GM12891 (cell line): ENCODE measurements at places on chromosomes 3 and 15.

DNA sequence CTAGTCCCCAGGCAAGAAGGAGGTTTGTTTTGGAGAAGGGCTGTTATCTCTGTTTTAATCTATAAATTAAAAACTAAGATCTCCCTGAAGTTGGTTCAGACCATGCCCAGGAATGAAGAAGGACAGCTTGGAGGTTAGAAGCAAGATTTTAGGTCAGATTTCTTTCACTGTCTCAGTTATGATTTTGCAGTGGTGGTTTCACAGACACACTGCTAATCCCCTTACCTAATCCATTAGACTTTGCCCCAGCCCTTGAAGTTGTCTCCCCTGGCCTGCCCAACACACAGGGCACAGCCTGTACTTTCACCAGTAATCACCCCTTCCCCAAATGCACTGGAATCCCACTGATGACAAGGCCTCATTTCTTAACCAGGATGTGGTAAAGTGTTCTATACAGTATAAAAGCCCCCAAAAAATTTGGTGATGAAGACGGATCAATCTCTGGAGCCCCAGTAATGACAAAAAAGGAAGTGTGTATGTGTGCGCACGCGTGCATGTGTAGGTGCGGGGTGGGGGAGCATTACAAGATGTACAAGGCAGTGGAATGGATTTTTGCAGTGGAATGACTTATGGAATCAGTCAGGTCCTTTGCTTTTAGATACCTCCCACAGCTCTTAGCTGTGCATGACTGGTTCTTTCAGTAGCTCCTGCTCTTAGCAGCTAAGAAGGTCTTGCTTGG, 73.1 kb upstream of the TERB2 start:
- DNase-seq = no peak

DNA sequence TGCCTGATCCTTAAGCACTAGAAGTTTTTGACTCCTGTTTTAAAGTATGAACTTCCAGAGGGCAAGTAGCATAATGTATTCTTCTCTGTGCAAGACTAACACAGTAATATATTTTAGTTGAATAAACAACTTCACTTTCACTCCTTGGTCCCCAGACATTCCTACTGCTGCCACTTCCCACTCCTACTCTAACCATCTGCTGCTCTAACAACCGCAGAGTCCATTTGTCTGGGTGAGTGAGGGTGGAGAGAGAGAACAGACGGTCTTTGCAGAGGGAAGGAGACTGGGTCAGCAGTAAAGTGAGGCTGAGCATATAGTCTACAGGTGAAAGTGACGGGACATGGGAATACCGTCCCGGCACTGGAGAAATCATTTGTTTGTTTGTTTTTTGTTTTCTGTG, 301.0 kb upstream of the SLCO3A1 start:
- DNase-seq = no peak

DNA sequence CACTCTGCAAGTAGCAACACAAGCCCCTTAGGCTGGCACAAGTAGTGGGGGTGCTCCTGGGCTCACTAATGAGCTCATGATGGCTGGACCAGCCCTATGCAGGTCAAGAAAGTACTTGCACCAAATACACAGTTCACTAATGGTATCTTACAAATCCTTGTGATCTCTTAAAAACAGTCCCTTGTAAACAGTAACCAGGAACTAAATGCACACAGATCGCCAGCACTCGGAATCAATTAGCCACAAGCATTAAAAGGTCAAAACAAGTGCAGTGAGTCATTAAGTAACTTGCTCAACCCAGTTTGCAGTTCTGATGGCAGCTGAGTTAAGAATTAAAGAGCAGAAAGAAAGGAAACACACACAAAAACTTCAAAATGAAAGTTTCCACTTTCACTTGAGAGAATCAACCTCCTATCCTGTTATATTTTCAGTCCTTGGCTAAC, 43.2 kb downstream of the ARHGEF3 start:
- DNase-seq = peak; percentile 42

GRCh38 chr15:70093481-70094319, 4.0 kb downstream of the TLE3 start:
- DNase-seq = no peak

- DNase-seq = no peak
These were observed 2.8 kb downstream of the EIF4G1 start for GRCh38 chr3:184317201-184317600.

DNA sequence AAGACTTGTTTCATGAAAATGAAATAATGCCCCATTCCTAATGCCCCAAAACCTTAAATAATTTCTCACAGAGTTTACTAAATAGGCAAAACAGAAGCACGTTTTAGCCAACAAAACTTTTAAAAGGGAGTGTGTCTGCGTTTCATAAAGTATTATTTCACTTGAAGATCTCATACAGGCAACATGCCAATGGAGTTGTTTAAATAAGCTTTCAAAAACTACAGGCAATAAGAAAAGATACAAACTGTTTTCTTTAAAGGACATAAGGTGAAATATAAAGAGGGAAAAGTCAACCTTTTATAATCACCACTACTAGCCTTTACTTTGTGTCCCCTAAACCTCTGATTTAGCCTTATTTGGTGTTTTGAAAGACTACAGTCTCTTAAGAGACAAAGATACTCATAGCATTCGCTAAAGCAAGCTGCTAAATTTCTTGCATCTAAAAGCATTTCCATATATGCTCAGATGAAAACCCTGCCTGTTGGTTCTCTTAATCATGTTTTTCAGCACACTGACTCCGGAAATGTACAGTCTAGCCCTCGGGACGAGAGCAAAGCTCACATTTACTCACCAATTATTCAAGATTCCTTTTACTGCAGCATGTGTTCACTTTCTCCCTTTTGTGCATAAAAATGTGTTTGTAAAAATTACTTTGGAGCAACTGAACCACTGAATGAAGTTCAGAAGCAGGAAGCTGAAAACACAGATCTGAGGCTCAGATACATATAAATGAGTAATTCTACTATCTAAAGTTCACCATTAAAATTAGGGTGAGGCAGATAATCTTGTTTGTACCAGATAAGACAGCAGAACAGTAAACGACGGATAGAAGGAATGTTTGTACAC, 119.0 kb downstream of the GOLIM4 start:
- no peak for DNase-seq

DNA sequence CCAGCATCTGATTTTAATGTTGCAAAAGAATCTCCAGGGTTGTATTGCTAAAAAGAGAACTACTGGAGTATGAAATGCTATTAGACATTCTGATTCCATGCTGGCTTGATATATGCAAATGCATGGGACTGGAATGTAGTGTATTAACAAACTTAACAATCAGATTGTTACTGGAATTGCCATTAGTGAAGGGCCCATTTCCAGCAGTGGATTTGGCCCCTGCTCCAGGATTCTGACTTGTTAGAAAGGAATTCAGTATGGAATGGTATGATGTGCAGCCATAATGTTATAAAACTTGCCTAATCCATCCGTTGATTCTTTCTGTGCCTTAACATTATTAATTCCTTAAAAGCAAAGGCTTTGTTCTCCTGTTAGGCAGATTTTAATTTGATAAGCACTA, 7.9 kb downstream of the ARRDC4 start:
- no peak for DNase-seq

GRCh38 chr3:187211532-187212195, 14.4 kb downstream of the RTP1 start:
- DNase-seq = no peak

DNA sequence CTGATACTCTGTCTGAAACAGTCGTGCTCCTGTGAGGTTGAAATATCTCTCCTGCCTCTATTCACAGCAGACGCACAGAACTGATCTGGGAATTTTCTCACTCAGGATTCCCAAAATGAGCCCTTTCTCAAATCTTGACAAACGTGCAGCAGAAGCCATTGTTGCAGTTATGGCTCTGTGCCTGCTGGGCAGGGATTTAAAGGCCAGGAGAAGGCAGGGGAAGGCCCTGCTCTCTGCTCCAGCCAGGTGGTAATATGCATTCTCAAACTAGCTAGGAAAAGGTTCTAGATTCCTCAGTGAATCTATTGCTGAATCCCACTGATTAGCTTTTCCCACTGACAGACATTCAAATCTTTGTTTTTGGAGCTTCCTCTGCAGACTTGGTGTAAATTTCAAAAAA, 2.2 kb downstream of the MINAR1 start:
- DNase-seq = no peak

DNA sequence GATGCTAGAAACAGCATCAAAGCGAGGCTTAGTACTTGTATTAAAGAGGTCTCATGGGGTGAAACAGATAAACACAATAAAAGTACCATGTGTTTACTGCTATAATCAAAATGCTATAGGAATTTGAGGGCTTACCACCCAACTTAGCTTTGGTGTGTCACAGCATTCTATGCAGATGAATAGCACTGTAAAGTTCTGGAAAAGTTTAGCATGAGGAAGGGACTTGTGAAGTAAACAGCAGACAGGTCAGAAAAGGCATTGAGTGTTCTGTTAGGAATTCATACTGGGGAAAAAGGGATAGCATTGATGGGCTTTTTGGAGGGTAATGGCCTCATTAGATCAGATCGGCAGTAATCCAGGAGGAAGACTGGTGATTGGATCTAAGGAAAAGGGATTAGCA, 505.3 kb downstream of the NLGN1 start:
- DNase-seq = no peak

- no peak for DNase-seq
These were observed 50.5 kb upstream of the FBN1 start for GRCh38 chr15:48695827-48696573.

GRCh38 chr3:139547666-139548065, 8.1 kb upstream of the RBP1 start:
- DNase-seq = no peak

- peak; percentile 8 for DNase-seq
These were observed 75.6 kb downstream of the MCTP2 start for GRCh38 chr15:94306700-94307650.

- no peak for DNase-seq
These were observed 36.7 kb upstream of the ZNF774 start for GRCh38 chr15:90315278-90315982.

DNA sequence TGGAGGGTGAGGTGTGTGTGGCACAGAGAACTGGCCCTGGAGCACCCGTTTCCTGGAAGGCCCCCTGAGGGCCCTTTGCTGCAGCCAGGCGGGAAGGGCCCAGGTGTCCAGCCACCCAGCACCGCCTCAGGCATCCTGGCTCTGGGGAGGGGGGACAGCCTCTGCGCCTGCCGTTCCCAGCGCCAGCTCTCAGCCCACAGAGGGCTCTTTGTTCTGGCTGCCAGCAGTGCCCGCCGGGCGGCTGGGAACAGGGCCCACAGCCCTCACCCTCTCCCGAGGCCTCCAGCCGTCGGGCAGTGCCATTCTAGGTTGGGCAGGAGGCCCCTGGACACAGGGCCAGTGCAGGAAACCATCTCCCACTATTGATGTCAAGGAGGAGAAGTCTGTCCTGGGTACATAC, 8.3 kb downstream of the SLC38A3 start:
- DNase-seq = no peak

DNA sequence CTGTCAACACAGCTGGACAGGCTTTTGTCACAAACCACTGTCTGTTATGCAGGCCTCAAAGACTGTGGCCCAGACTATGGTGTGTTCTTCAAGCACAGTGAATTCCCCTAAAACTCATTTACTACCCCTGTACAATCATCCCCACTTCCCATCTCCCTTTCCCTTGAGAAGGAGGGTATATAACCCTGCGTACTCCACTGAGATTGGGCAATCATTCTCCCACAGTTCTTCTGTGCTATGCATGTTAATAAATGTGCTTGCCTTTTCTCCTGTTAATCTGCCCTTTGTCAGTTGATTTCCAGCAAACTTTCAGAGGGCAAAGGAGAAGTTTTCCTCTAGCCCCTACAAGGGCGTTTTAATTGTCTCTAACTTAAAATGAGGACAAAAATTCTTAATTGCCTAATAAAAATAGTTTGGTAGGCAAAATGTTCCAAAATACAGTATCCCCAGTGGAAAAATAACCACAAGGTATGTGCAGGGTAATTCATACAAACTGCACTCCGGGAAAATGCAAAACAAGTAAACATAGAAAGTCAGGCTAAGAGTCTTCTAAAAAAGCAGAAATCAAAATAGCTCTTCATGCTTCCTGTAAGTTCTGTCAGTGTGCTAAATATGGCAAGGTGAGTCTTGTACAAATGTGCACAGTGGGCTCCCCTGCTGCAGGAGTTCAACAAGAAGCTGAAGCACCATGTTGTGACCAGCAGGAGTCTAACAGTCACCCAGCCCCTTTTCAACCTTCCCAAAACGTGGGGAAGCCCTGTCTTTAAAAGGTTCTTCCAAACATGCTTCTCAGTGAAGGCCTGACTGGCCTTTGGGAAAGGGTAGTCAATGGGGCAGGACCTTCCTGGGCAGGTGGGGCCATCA, 10.2 kb downstream of the ATP10A start:
- DNase-seq = no peak

- no peak for DNase-seq
These were observed 89.4 kb upstream of the SOX2 start for GRCh38 chr3:181622365-181622764.

- no peak for DNase-seq
These were observed 33.7 kb upstream of the MTHFS start for GRCh38 chr15:79930516-79930915.

DNA sequence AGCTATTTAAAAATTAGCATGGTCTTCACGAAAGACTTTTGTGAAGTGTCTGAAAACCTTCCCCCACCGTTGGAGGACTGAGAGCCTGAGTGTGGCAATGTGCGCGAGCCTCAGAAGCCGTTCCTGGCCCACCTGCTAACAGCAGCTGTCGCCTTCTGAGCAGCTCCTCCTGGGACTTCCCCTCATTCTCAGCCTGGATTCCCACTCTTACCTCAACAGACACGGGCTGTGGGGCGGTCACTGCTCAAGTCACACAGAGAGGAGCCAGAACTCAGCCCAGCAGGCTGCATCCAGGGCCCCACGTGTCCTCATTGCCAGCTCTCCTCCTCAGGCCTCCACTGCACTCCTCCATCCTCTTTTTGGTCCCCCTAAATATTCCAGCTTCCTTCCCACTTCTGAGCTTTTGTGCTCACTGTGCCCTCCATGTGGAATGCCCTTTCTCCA, 7.8 kb downstream of the DNASE1L3 start:
- no peak for DNase-seq

DNA sequence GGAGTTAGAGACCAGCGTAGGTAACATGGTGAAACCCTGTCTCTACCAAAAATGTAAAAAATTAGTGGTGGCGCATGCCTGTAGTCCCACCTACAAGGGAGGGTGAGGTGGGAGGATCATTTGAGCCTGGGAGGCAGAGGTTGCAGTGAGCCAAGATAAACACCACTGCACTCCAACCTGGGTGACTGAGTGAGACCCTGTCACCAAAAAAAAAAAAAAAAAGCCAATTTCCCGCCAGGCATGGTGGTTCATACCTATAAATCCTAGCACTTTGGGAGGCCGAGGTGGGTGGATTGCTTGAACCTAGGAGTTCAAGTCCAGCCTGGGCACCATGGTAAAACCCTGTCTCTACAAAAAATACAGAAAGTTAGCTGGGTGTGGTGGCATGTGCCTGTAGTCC, 6.9 kb downstream of the CNOT10 start:
- DNase-seq = no peak

GRCh38 chr3:89434621-89435380, 327.4 kb downstream of the EPHA3 start:
- no peak for DNase-seq

DNA sequence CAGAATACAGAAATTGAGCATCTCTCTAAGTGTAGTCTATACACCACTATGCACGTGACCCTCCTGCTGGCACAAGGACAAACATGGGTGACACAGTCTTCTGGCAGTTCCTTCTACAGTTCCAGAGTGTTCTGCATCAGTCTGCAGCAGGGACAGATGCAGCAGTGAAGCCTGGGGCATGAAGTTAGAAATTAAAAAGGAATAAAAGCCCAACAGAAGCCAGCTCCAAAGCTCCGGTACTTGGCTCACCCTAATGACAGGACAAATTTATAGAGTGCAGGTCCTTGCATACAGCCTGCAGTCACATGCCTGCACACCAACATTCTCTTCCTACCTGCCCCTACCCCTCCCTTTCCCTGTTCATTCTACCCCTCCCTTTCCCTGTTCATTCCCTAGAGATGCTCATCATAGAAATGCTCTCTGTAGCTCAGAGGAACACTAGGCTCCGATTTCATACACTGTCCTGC, 15.0 kb downstream of the UACA start:
- no peak for DNase-seq
